Stimulated activated CD8-positive, alpha-beta memory T cell treated with anti-CD3 and anti-CD28 coated beads, Interleukin-12 subunit alpha, Interleukin-12 subunit beta, amount 100 ng/mL, for 1 hour (primary cell): ENCODE measurements at places on chromosomes 7 and 10.

DNA sequence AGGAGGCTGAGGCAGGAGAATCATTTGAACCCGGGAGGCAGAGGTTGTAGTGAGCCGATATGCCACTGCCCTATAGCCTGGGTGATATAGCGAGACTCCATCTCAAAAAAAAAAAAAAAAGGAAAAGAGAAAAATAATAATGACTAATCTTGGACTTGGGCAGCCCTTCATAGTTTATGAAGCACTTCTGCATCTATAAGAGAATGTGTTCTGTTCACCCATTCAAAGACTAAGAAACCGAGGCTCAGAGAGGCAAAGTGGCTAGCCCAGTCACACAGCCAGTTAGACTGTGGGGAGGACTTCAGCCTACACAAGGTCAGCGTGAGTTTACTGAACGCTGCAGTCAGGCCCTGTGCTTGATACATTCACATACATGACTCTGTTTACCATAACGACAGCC lies 46.9 kb downstream of the UNC5B start:
- DNase-seq: no peak

DNA sequence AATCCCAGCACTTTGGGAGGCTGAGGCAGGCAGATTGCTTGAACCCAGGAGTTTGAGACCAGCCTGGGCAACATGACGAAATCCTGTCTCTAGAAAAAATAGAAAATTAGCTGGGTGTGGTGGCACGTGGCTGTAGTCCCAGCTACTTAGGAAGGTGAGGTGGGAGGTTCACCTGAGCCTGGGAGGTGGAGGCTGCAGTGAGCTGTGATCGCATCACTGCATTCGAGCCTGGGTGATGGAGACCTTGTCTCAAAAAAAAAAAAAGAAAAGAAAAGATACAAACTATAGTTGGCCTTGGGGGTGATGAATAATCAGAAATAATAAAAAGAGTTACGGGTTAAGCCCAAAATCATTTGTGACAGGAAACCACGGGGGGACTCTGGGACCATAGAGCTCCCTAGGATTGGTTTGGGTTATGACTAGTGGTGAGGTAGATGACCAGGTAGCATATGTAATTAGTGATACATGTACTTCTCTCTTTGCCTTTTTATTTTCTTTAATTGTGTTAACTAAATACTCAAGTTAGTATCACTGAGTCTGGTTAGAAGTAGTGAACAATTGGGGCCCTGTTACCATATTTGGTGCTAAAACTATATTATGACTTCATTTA lies 10.4 kb upstream of the ASCC1 start:
- no peak for DNase-seq

GRCh38 chr7:46633630-46634240 lies 712.7 kb upstream of the IGFBP3 start:
- no peak for DNase-seq

GRCh38 chr7:114588506-114588905 lies 173.9 kb downstream of the FOXP2 start:
- DNase-seq: no peak

DNA sequence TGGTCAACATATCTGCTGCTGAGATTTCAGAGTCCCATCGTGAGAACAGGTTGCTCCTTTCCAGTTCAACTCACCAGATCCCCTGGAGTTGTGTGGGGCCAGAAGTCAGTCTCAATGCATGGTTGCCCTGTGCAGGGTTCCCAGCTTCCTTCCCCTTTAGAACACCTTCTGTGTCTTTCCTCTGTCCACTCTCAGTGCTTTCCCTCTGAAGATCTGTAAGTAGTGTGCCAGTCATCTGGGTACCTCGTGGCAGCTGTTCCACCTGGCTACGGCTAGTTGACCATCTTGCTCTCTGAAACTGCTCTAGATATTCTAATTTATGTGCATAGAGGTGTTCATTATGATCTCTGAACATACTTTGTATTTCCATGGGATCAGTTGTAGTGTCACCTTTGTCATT lies 36.1 kb upstream of the PRSS37 start:
- DNase-seq: no peak

- DNase-seq: no peak
These were observed 35.6 kb downstream of the GET4 start for GRCh38 chr7:911791-912480.

GRCh38 chr10:78170026-78170475 lies 136.4 kb downstream of the RPS24 start:
- no peak for DNase-seq

GRCh38 chr7:13117103-13117502 lies 429.7 kb downstream of the ARL4A start:
- DNase-seq: no peak

DNA sequence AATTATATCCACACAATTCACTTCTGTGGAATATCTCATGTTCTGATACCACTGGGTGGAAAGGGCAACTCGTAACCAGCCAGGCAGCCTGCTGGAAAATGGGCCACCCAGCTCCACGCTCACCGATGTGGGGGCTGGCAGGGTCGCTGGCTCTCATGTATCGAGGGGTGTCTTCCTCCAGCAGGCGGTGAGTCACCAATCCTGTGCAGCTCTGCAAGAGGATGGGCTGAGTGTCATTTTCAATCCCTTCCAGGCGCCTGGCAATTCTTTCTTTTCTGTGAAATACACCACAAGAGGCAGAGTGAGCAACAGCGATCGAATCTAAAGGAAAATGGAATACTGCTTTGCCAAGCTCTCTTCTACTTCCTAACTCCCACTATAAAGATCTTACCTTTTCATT lies 80.1 kb downstream of the SVIL start:
- no peak for DNase-seq

DNA sequence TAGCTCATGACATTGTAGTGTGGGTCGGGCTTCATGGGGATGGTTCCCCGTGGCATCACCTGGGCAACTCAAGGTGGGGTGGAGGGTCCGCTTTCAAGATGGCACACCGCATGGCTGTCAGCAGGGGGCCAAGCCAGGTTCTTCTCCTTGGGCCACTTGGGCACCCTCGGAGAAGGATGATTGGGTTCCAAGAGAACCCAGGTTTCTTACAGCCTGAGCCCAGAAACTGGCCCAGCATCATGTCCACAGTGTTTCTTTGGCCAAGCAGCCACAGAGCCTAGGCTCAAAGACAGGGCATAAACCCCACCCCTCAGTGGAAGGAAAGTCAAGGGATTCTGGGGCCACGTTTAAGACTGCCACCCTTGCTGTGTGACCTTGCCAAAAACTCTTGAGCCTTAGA lies 110.6 kb downstream of the PTPN20 start:
- no peak for DNase-seq

DNA sequence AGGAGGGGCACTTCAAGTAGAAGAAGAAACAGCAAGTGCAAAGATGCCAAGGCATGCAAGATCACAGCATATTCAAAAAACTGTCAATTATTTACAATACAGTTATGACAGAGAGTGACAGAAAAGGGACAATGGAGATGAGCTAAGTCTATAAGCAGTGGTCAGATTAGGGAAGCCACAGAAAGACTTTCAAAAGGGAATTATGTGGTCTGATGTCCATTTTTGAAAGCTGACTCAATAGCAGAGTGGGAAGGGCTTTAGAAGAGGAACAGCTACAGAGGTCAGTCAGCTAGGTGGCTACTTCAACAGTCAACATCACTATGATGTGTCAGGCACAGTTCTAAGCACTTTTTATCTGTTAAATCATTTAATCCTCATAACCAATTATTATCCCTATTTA lies 45.2 kb upstream of the SPOCK2 start:
- no peak for DNase-seq

DNA sequence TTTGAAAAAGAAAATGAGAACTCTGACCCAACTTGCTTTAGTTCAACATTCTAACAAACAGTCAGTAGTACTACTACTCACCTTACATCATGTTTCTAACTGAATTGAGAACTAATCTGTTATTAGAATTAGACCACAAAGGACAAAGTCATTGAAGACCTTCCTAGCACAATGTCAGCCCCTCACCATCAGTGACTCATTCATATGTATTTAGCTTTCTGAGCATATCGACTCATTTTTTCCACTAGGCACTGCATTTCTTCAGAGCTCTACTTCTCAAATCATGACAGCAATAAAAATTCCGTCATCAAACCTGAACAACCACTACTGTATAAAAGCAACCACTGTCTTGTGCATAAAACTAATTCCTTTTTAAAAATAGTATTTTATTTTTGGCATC lies 4.4 kb upstream of the LRRN3 start:
- no peak for DNase-seq

DNA sequence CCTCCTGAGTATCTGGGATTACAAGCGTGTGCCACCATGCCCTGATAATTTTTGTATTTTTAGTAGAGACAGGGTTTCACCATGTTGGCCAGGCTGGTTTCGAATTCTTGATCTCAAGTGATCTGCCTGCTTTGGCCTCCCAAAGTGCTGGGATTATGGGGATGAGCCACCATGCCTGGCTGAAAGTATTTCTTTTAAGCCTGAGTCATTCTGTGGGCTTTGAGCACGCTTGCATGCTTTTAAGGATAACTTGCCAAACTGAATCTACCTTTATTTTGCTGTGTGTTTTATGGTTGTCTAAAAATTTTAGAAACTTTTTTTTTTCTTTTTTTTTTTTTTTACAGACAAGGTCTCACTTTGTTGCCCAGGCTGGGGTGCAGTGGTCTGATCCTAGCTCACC lies 33.2 kb downstream of the CNNM2 start:
- DNase-seq: no peak

- peak; percentile 43 for DNase-seq
These were observed 28.4 kb downstream of the TMEM130 start for GRCh38 chr7:98841179-98841997.

GRCh38 chr10:104657457-104657856 lies 16.4 kb downstream of the SORCS3 start:
- no peak for DNase-seq

DNA sequence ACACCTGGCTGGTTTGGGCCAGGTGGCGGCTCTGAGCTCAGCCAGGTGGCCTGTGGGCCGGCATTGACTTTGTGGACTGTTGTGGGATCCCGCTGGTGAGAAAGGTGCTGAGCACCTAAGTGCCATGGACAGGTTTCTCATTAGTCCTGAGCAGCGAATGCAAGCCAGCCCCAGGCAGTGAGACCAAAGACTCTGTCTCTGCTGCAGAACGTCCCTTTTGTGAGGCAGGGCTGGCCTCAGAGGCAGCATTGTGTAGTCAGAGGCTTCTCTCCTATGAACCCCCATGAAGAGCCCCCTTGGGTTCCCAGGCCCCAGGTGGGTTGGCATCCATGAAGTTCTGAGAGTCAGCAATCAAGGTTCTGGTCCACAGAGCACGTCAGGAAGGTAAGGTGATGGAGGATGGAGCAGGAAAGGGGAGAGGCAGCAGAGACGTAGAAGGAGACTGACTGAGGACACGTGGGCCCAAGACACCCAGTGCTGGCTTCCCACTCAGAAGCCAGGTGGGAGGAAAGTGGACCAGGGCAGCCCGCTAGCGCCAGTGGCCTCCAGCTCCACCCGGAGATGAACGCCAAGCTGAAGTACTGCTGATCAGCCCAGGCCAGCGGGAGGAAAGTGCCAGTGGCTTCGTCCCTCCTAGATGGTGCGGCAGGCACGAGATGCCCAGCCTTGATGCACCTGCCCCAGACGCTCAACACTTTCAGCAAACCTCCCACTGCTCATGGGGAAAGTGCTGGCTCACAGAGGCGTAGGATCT lies 19.2 kb upstream of the PTPRN2 start:
- DNase-seq: no peak

DNA sequence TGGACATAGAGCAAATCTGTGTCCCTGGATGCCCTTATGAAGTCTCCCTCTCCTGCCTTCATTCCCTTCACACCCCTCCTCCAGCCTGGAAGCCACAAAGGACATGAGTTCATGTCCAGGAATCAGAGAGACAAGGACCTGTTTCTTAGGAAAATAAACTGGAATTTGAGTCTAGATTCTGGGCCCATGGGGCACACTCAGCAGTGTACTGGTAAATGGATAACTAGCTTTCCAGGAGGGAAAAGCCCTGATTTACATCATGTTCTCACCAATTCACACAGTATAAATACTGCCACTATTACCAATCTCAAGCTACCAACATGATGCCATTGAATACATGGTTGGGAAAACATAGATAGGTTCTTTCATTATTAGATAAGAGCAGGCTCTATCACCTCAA lies 9.9 kb downstream of the FAM237B start:
- no peak for DNase-seq

- DNase-seq: no peak
These were observed 5.0 kb downstream of the NPC1L1 start for GRCh38 chr7:44536090-44536489.

DNA sequence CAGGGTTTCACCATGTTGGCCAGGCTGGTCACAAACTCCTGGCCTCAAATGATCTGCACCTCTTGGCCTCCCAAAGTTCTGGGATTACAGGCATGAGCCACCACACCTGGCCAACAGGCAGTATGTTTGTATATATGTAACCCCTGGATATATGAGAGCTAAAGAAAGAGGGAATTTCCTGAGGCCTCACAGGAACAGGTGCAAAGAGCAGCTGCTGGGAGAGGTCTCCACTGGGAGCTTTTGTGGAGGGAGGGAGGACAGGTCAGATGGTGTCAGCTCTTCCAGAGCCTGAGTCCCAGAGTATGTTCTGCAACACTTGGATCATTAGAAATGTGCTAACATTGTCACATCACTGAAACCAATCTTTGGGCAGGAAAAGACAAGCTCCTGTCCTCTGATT lies 110.1 kb upstream of the KIF5B start:
- no peak for DNase-seq

GRCh38 chr10:104337521-104337984 lies 712 bp downstream of the ITPRIP start:
- DNase-seq: no peak

GRCh38 chr10:56142092-56142728 lies 218.8 kb downstream of the ZWINT start:
- DNase-seq: no peak

DNA sequence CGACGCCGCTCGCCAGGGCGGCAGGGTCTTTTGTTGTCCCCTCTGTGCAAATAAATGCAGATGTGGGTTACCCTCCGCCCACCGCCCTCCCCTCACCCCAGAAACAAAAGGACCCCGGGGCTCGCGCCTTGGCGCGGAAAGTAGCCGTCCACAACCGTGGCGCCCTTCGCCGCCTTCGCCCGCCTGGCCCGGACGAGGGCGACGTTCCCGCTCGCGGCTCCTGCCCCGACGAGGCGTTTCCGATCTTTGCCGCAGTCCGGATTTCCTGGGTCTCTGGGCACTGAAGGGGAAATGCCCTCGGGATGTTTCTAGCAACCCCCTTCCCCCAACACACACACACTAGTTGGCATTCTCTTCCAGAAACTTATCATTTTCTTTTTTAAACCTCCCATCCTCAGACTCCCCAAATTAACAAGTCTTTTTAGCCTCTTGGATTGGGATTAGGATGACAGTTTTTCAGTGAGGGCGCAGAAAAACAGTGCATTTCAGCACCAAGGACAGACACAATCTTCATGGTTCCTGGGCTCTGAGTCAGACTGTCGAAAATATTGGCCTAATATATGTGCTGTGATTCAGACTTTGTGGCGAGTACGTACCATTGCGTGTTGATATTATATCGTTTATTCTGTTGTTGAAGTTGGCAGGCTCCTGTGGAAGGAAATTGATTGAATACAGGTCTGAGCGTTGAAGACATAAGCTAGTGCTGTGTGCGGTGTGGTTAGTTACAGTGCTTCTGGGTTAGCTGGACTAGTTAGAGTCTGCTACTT lies 771 bp downstream of the PHYHIPL start:
- no peak for DNase-seq
